CD4-positive, alpha-beta memory T cell (primary cell): ENCODE measurements at places on chromosomes 5 and 9.

DNA sequence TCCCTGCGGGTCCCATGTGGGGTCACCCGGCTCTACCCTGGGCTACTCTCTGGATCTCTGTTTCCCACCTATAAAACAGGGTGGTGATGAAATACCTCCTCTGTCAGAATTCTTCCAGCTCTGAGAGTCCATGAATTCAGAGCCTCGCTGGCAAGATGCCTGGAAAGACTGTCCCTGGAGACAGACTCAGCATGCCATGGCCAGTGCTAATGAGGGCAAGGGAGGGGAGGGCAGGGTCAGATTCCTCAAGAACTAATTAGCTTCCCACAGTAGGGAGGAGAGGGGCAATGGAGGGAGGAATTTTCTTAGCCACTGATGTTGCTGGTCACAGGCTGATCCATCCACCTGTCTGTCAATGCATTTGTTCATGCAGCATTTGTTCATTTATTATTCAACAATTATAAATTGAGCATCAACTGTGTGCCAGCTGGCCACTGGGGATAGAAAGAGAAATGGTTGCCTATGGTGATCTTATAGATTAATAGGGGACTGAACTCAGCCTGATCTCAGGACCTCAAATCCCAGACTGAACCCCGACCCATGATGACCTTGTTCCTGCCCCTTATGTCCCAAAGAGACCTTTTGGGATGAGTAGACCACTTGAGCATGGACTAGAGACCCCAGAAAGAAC is 4.7 kb downstream of the SYNPO start:
- no peak for DNase-seq

GRCh38 chr5:147935032-147935431 is 28.7 kb upstream of the C5orf46 start:
- DNase-seq, result no peak

- DNase-seq, result no peak
Measured at GRCh38 chr5:102715082-102715807, 39.9 kb upstream of the PAM start.

DNA sequence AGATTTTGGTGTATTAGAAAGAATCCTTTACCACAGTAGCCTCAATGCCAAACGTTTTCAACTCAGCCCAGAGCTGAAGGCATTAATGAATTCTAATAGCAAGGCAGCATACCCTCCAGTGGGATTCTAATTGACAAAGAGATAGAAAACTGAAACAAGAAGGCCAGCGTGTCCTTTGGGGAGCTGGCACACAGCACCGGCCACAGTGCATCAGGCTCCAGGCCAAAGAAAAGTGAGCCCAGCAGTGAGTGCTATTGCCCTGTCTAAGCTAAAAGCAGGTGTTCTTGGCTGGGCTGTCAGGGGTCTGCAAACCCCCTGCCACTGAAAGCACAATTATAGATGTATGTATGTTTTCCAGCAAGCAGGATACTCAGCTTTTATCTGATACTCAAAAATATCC is 40.4 kb downstream of the PPIC start:
- DNase-seq, result no peak

DNA sequence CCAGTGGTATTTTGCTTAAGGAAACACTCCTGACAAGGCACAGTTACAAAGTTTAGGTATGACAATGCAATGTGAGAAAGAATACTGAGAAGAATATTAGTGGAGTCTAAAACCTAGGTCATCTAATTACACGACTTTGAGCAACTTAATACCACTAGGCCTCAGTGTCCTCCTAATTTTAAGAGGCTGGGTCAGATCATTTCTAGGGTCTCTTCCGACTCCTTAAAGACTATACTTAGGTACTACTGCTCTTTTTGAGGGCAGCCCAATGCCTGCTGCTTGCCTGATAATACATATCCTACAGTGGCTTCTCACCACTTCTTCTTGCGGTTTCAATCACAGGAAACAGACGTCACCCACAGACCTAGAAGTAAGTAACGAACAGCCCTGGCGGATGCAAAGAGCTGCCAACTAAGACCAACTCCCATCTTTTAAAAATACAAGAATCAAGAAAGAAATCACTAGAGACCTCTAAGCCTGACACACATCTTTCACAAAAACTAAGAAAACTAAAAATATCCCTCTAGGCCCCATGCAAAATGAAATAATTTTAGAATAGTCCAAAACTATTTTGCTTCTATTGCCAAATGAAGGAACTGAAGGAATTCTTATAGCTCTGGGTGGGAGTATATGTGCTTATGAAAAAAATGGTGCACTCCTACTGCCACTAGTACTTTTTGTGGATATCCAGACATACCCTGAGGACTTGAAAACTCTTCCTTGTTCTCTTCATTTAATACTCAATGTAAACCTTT is 13.1 kb downstream of the DIAPH1 start:
- peak; percentile 93 for DNase-seq

DNA sequence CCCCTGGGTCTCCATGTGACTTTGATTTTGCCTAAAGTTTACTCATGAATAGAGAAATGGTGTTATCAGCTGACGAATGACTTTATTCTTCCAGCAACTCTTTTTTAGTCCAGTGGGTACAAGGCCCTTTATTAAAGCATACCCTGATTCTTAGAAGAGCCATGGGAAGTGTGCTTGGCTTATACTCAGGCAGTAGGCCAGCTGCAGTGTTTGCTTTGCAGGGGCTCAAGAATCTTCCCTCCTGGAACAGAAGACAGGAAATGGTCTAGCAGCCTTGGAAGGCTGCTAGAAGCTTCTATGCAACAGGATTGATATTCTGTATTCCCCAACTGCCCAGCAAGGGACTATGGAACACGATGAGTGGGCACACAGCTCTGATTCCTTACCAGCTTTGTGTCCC is 73.4 kb upstream of the PLPP6 start:
- no peak for DNase-seq

DNA sequence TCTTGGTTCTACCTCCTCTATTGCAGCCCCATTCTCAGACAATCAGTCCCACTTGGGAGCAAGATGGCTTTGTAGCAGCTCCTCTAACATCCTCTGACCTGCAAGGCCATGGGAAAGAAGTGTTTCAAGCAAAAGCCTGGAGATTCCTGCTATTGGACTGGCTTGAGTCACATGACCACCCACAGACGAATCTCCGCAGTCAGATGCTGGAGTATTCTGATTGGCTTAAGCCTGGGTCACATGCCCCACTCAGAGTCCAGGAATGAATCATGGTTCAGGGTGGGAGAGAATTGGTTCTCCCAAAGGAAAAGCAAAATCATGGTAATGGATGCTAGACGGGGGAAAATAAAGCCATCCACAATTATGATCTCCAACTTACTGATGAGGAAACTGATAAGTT is 22.6 kb upstream of the LMX1B start:
- no peak for DNase-seq

DNA sequence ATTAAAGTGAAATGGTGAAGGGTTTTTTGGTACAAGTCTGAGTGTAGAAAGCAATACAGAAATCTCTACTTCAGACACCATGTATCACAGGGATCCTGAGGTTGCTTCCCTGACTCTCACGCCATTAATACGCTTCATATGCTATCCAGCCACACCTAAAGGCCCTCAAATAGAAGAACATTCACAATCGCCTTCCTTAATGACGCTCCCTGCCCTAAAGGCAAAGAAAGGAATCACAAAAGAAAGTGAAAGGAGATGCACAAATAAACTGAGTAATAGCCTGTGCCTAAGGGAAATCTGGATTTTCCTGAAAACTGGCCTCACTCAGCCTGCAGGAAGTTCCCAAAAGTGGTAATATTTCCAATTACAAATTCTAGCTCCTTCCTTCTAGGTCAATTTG is 1002.7 kb upstream of the DMAC1 start:
- DNase-seq, result no peak

DNA sequence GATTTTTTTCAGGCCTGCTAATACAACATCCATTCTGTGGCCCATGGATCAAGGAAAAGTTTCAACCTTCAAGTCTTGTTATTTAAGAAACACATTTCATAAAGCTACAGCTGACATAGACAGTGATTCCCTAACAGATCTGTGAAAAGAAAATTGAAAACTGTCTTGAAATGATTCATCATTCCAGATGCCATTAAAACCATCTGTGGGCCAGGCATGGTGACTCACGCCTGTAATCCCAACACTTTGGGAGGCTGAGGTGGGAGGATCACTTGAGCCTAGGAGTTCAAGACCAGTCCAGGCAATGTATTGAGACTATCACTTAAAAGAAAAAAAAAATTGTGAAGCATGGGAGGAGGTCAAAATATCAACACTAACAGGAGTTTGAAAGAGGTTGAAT is 6.0 kb downstream of the RAPGEF6 start:
- no peak for DNase-seq

GRCh38 chr9:14262827-14263226 is 51.1 kb downstream of the NFIB start:
- DNase-seq, result no peak

DNA sequence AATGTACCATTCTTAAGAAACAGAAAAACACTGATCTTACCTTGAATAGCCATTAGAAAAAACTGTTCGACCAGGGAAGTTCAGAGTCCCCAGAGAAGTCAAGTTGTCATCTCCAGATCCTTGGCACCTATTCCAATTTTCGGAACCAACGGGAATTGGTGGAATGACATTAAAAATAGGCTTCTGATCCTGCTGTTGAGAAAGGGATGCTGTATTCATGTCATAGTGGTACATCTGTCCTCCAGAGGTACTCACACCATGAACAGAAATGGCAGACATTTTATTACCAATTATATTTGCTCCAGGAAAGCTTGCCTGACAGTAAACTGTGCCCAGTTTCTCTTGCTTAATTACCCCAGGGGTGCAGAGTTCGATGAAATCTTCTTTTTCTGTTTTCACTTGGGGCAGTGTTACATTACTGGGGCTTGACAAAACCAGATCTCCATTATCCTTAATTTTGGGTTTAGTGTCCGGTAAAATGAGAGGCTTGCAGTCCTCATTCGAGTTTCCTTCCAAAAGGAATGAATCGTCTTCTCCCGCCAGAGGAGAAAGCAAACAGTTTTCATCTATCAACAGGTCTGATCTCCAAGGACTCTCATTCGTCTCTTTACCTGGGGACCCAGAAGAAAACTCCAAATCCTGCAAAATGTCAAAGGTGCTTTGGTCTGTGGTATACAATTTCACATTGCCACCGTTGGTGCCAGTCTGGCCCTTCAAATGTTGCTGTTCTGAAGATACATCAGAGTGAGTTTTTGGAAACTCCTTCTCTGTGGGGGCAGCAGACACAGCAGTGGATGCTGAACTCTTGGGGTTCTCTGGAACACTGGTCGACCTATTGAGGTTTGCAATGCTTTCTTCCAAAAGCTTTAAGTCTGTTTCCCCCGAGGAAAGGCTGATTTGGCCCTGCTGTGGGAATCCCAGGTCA is 3.6 kb downstream of the NR3C1 start:
- DNase-seq, result no peak

GRCh38 chr5:120151181-120151580 is 312.9 kb upstream of the PRR16 start:
- DNase-seq, result no peak

DNA sequence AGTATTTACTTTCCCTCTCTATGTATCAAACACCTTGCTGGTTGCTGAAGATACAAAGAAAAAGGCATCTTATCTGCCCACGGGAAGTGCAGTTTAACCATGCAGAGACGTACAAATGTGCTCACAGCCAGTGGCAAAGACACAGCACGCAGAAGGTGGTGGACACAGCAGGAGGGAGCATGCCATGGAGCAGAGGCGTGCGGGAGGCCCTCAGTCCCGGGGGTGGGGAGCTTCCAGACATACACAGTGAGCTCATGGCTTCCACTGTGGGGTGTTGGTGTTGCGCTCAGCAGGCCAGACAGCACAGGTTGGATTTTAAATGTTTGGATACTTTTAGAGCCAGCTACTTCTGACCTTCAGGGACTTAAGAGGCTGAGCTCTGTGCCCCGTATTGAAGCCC is 8.8 kb upstream of the BARX1 start:
- DNase-seq, result no peak

DNA sequence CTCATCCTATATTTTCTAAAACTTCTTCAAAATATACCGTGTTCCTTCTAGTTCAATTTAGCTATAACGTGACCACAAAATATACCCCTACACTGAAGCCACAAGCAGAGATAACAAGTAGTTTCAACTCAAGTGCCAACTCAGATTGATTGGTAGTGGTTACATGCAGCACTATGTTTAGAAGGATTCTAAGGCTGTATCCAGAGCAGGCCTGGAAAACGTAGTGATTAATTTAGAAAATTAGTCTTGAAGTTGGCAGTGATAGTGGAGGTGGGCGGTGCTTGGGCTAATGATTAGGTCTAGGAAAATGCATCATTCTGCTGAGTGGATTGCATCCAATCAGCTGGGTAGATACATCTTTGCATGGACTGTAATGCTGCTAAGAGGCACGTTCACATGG is 61.5 kb downstream of the MAMDC2 start:
- DNase-seq, result no peak

DNA sequence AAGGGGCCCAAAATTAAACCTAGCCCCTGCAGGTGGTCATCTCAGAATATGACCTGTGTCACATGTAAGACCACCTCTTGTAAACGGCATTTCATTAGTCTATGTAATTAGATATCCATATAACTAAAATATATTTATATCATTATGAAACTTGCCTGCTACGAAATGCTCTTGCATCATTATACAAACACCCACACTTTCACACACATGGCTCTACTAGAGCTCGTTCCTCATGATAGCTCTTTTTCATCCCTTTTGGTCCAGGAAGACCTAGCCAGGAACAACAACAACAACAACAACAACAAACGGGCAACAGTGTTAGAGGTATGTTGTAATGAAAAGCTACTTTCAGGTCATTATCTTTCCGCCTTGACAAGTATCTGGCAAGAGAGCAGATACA is 58.6 kb downstream of the LHFPL2 start:
- no peak for DNase-seq

GRCh38 chr5:24080046-24080445 is 564.7 kb downstream of the CDH10 start:
- no peak for DNase-seq

DNA sequence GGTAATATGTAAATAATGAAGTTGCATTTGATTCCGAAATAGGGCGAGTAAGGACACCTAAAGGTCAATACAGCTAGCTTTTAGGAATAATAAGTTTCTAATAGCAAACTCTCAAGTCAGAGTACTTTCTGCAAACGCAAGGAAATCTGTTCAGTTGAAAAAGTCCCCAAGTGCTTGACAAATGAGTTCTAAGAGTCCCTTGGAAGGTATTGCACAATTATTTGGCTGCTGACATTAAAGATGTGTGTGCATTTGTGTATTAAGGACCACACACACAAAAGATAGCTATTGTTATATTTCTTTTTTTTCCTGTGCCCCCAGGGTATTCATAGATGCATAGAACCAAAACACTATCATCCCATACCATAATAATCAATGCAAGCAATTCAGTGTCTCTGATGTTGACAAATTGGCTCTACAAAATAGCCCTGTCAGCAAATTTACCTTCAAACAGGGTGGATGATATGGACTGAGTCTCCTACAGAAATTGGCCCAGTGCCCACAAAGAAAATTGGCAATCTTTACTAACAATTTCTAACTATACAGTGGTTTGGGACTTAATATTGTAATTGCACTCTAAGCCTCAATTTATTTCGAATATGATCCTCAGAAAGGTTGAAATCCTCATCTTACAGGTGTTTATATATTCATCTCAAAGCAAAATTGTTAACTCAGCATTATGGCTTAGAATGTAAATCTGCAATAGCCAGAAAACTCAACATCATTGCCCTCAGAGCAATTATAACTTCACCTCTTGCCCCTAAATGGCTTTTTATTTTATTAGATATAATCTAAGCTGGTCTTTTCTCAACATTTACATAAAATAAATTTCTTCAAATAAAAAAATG is 827.2 kb downstream of the MAT2B start:
- no peak for DNase-seq
